Central memory CD4-positive, alpha-beta T cell (primary cell): ENCODE measurements at places on chromosomes 5 and 9.

- DNase-seq = no peak
These were observed 381.6 kb downstream of the TMEM38B start for GRCh38 chr9:106075960-106076327.

DNA sequence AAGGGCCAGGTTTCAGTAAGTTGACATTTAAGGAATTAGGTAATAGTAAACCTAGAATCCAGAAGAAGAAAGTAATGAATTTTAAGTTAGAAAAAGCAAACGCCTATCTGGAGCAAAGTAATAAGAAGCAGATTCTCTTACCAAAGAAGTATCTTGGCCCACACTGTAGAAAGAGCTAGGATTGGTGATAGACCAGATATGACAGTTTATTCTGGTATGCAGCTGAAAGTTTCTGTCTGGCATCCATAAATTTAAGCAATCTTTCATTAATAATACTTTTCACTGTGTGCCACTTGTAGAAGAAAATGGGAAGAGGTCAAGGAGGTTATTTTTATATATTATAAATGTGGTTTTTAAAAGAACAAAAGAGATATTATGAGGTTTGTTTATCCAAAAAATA lies 3.0 kb downstream of the RECK start:
- no peak for DNase-seq

DNA sequence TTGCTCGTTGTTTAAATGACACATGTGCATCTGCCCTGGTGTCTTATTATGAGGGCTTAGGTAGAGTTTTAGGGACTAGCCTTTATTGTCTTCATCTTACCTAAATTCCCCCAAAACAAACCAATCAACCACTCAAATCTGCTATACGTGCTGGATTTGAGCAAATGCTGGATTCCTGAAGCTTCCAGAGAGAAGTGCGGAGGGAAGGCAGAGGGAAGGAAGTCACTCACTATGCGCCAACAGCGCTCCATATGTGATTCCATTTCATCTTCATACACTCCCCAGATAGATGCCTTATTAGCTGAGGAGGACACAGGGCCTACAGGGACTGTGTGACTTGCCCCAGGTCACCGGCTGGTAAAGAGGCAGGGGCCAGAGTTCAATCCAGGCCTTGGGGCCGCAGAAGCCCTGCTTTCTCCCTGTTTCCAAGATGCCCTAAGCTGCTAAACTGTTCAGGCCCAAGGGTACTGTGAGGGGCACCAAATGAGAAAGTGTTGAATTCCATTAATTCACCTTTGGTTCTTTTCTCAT lies 63.5 kb downstream of the OTULIN start:
- DNase-seq = no peak

DNA sequence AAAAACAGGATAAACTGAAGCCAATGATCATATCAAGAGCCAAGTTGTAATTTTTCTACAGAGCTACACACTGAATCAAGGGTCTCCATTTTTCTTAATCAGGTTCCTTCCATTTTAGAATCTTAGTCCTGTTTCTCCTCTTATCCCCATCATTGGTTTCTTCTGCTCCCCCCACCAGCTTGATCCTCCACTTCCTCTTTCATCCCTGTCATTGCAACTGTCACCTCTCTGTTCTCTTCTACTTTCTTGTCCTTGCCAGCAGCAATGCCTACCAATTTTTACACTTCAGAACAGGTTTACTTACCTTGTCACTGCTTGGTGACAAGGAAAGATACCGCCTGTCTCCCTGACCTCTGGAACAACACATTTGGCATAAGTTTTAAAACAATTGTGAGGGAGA lies 97.3 kb downstream of the CFAP90 start:
- DNase-seq = no peak

- no peak for DNase-seq
These were observed 8.8 kb downstream of the IPPK start for GRCh38 chr9:92661127-92661526.

GRCh38 chr5:126881821-126882600 lies 105.1 kb downstream of the LMNB1 start:
- DNase-seq = no peak

DNA sequence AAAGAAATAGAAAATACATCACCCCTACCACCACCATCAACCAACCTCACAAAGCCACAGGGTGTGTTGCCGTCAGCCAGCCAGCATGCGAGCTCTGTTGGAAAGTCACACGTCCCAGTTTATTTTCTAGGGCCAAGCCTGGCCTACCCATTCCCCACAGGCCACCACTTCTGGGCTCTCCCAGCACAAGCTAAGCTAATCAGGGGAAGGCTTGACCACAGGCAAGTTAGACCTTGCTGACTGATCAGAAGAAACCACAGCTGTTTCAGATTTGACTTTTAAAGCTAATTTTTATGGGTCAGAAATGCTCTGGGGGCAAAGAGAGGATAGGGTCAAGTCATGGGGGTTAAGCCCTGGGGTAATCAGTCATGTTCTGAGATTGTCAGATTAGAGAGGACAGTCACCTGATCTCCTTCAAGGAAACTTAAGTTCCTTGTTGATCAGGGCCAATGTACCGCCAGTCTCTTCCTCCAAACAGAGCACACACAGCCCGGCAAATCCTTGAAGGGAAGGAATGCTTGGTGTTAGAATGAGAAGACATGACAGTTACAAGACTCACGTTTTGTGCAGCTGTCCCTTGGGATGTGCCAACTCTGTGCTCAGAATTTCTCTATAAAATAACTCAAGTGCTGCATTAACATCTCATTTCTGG lies 7.6 kb downstream of the SHB start:
- no peak for DNase-seq

GRCh38 chr5:1973391-1974013 lies 90.8 kb upstream of the IRX4 start:
- no peak for DNase-seq

DNA sequence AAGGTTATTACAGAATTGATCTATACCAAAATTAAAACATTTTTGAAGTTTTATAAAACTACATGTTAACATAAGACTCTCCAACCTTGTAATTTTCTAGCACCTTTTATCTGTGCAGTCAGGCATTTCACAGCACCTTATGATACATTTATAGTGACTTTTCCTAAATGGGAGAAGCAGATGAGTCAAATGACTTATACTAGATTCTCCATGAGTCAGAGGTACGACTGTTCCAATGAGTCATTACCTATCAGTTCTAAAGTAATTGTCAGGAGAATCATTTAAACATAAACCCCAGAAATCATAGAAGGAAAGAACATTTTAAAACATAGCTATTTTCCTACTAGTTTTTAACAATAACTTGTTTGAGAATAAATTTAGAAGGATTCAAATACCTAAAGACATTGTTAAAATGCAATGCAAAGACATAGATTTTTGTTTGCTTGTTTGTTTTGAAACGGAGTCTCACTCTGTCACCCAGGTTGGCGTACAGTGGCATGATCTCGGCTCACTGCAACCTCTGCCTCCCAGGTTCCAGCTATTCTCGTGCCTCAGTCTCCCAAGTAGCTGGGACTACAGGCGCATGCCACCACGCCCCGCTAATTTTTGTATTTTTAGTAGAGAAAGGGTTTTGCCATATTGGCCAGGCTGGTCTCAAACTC lies 34.7 kb upstream of the DMXL1 start:
- no peak for DNase-seq

- no peak for DNase-seq
These were observed 83.8 kb downstream of the DAB2IP start for GRCh38 chr9:121735065-121735792.

DNA sequence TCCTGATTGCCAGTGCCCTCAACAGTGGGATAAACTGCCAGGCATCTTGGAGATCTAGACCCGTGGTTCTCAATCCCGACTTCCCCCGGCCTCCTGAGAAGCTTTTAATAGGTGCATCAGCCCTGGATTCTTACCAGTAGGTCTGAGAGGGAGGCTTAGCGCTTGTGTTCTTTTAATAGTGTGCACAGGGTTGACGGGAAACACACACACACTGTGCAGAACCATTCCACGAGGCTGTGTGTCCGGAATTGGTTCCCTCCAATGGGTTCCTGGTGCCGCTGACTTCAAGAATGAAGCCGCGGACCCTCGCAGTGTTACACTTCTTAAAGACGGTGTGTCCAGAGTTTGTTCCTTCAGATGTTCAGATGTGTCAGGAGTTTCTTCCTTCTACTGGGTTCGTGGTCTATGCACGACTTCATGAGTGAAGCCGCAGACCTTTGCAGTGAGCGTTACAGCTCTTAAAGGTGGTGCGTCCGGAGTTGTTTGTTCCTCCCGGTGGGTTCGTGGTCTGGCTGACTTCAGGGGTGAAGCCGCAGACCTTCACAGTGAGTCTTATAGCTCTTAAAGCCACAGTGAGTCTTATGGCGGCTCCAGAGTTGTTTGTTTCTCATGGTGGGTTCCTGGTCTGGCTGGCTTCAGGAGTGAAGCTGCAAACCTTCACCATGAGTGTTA lies 46.6 kb upstream of the PRSS3 start:
- peak; percentile 27 for DNase-seq
